Left colon (tissue), 2 donors: ENCODE measurements at places on chromosomes 1 and 21. TPM values are rescaled to one million over a fixed set of nuclear protein-coding genes. Genes with fewer than 3 reads are reported as not detected.
A peak's percentile ranks its signal among the peaks of the same experiment; 100 is the strongest.

GRCh38 chr1:241990040-241990439 lies 8.9 kb downstream of the MAP1LC3C start:
- DNase-seq = peak; percentile 45

- peak; percentile 65 for DNase-seq
Observed at GRCh38 chr1:42935313-42935895, 23.3 kb downstream of the SLC2A1 start.

DNA sequence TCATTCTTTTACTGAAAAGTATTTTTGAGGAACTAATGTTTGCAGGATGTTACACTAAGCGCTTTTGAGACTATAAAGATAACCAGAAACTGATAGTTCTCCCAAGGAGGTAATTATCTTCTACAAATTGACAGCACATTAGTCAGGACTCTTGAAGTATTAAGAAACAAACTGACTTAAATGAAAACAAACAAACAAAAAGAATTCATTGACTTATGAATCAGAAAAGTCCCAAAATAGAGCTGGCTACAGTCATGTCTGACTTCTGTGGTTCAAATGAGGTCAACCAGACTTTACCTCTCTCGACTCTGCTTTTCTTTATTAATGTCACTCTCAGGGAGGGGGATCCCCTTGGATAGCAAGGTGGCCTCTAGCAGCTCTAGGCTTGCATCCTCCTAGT lies 296.8 kb downstream of the TPR start:
- no peak for DNase-seq

DNA sequence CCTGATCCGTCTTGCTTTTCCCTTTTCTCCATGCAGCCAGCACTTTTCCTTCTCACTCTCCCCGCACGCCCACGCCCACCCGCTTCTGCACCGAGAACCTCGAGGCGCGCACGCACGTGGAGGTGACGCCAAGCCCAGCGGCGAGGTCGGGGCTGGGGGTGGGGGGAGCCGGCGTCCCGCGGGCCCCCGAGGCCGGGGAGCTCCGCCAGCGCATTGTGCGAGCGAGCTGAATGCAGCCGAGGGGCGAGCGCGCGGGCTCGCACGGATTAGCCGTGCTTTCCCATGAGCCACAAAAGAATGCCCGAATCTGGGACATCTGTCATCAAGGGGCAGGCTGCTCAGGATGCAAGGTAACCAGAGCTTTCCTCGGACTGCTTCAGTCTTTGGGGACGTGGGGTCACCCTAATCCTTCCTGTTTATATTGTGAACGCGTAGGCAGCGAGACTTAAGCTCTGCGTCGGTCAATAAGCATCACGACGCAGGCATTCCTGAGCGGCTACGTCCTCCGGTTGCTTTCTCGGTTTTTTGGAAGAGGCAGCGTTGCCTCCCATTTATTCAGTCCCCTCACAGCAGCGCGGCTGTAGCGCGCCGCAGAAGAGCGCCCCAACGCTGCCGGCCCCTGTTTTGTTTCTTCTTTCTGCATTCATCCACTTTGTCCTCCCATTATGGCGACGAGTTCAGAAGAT lies 67.3 kb upstream of the AKT3 start:
- DNase-seq = no peak

GRCh38 chr1:244191581-244191980 lies 140.5 kb downstream of the ZBTB18 start:
- DNase-seq = no peak

GRCh38 chr1:179178183-179178582 lies 51.3 kb downstream of the ABL2 start:
- DNase-seq = no peak

DNA sequence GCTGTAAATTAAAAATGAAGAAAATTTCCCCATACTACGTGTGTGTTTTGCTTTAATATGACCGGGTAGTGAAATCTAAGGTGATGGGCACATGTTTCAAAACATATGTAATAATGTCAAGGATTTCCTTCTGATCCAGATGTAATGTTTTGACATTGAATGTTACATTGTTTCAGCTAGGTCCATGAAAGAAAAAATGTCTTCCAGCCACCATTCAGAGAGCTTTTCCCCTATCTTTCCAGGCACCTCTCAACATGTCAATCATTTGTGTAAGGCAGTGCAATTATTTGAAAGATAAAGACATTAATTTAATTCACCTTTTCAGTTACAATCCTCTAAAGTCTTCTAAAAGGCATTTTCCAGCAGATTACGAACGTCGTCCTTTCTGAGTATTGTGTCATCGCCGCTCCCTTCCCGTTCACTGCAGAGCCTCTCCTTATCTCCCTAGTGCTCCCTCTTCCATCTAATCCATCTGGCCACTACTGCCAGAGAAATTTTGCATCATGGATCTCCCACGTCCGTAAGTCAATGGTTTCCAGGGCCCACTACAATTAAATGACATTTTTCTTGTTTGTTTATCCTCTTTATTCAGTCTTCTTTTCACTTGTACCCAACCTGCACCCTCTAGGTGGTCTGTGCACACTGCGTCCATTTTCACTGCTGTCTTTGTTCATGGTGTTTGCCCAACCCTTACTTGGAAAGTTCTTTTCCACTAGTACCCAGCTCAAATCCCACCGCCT lies 1.3 kb upstream of the VAMP3 start:
- DNase-seq = no peak

- DNase-seq = no peak
Observed at GRCh38 chr1:201750934-201751333, 78.0 kb upstream of the IPO9 start.

GRCh38 chr1:158333405-158334155 lies 2.2 kb upstream of the CD1B start:
- no peak for DNase-seq

DNA sequence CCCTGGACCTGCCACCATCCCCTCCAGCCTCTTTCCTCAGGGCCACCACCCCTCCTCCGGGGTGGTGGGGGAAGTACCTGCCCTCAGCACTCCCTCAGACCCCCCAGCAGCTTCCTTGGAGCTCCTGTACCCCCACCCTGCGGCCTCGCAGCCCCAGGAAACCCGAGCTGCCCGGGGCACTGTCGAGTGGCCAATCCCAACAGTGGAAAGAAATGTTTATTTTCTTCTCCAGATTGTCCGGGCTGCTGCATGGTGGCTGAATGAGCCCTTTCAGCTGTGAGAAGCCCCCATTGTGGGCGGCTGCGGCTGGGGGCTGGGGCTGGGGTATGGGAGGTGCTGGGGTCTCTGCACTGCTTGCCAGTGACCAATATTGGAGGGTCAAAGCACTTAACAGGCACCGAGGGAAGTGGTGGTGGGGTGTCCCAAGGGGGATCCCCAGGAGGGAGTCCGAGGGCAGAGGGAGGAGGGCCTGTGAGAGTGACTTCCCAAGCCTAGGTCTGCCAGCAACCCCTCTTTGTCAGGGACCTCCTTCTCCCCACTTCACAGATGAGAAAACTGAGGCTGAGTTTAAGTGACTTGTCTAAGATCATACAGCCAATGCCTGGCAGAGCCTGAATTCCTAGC lies 25.2 kb downstream of the RUNX3 start:
- peak; percentile 0 for DNase-seq

DNA sequence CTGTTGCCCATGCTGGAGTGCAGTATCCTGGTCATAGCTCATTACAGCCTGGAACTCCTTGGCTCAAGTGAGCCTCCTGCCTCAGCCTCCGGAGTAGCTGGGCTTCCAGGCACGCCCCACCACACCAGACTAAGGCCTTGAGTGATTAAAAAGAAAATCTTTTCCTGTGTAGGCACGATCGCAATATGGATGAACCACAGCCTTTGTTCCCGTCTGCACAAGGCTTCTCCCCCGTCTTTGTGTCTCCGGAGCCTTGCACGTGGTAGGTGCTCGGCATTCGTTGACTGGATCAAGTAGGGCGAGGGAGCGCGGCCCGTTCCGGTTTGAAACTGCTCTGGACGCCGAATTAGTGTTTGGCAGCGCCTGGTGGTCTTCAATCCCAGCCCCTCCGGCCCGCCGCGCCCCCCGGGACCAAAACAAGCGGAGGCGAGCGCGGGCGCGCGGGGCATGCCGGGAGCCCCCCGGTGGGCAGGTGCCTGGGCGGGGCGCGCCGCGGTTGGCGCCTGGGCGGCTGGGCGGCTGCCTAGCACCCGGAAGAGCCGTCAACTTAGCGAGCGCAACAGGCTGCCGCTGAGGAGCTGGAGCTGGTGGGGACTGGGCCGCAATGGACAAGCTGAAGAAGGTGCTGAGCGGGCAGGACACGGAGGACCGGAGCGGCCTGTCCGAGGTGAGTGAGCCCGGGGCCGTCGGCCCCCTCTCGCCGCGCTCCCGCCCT lies at the start of gene SFT2D2:
Gene SFT2D2, plus strand, starts transcription at position 529 of the 715 bp plus-strand sequence. Its CDS starts 76 bp downstream, at position 605.
- DNase-seq = peak; percentile 87

- no peak for DNase-seq
Observed at GRCh38 chr1:101996825-101997465, at the start of gene OLFM3. OLFM3 (minus strand) TSS chr1:101996926.

- DNase-seq = no peak
Observed at GRCh38 chr1:239956263-239956662, 135.4 kb upstream of the FMN2 start.

The LDLRAD2 gene
- 0.39 TPM for total RNA-seq

The NBPF6 gene
- total RNA-seq = 0.34 TPM

The USP24 gene
- total RNA-seq = 33.5 TPM

The LRRC3 gene
- total RNA-seq = 2.5 TPM

The KRTAP19-1 gene
- total RNA-seq = not detected

The LEFTY2 gene
- total RNA-seq = 0.36 TPM

The SLC16A1 gene
- total RNA-seq = 83.3 TPM

The GBP6 gene
- total RNA-seq = not detected

The THEMIS2 gene
- total RNA-seq = 6.7 TPM

The HSD11B1 gene
- total RNA-seq = 0.87 TPM
